ENCODE measurements at places on chromosomes 7 and 10.

DNA sequence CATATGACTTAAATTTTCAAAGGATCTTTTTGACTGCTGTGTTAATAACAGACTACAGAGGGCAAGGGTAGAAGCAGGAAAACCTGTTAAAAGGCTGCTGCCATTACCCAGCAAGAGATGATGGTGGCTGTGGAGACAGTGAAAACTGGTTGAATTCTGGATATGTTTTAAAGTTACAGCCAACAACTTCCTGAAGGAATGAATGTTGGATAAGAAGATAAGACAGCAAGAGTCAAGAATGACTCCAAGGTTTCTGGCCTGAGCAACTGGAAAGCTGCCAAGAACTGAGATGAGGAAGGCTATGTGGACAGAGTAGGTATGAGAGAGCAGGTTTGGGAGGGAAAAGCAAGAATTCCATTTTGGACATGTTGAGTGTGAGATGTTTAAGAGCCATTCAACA, 19.1 kb downstream of the CNOT4 start:
- no peak for DNase-seq

DNA sequence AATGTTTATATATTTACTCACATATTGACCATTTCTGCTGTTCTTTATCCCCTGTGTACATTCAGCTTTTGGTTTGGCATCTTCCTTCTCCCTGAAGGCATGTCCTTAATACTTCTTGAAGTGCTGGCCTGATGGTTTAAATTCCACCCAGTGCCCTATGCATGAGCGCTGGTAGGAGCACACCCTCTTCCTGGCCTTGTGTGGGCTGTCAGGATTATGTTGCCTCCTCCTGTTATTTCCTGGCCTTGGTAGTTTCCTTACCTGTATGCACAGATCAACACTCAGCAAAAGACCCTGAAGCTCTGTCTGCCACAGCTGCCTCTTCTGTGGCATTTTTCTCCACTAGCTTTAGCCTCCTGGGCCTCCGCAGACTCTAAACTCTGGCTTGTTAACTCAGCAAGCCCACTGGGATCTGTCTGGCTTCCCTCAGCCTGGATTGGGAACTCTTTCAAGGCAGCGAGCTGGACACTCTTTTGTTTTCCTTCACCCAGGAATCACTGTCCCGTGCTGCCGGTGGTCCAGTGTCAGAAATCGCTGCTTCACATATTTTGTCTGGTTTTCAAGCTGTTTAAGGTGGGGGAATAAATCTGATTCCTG, 595.2 kb downstream of the SDK1 start:
- no peak for DNase-seq

- no peak for DNase-seq
These were observed 117.5 kb upstream of the UNC5B start for GRCh38 chr10:71094712-71095390.

DNA sequence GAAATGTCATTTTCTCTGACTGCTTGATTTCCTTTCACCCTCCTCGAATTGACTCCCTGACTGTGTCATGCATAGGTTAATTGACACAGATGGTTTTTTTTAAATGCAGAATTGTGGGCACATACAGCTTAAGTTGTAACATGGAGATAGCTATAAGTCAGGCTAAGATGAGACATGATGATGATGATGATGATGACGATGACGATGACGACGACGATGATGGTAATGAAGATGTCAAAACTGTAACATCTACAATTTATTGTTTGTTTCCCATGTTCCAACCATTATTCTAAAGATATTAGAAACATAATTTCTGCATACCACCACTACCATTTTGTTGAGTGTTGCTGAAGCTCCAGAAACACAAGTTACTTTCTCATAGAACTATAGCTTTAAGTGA, 1232.8 kb downstream of the XPNPEP1 start:
- no peak for DNase-seq

DNA sequence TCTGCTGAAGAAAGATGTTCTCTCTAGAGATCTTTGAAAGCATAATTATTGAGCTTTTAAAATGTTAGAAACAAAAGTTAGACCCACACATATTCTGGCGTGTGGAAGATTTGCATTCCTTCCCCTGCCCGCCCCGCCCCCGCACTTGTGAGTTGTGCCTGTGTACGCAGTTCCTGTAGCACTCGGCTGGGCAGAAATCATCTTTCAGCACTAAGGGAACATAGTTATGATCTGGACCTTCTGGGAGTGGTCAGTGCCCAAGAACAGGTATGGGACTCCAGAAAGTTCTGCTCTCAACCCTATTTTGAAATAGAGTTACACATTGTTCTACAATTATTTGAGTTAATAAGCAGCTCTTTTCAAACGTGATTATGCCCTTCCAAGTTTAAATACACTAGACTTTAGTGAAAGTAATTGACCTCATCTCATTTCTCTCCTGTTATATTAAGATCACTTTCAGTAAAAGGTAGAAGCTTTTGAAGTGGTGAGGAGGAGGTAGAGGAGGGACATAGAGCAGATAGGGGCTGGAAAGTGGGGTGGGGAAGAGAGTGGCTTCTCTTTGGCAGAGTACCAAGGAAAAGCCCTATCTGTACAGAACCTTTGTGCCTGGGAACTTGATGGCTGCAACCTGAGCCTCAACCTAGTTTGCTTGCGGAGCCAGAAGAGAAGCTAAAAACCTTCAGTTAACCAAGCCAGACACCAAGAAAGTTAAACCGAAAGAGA, 5.7 kb downstream of the BLVRA start:
- peak; percentile 40 for DNase-seq

DNA sequence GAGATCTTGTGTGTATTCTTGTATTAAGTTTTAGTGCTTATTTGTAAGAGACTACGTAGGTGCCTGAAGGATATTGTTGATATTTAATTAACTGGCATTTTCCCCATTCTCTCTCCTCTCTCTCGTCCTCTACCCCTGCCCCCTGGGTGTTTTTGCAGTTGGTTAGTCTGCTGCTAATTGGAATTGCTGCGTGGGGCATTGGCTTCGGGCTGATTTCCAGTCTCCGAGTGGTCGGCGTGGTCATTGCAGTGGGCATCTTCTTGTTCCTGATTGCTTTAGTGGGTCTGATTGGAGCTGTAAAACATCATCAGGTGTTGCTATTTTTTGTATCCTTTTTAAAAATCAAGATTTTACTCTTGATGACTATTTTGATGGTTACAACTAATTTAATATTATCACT, 22.5 kb downstream of the TSPAN13 start:
- no peak for DNase-seq

GRCh38 chr7:108358553-108358952, 97.7 kb downstream of the NRCAM start:
- no peak for DNase-seq

- no peak for DNase-seq
These were observed 46.3 kb downstream of the PHYHIPL start for GRCh38 chr10:59222788-59223187.

- no peak for DNase-seq
These were observed 27.4 kb upstream of the UBE3C start for GRCh38 chr7:157111311-157111710.

DNA sequence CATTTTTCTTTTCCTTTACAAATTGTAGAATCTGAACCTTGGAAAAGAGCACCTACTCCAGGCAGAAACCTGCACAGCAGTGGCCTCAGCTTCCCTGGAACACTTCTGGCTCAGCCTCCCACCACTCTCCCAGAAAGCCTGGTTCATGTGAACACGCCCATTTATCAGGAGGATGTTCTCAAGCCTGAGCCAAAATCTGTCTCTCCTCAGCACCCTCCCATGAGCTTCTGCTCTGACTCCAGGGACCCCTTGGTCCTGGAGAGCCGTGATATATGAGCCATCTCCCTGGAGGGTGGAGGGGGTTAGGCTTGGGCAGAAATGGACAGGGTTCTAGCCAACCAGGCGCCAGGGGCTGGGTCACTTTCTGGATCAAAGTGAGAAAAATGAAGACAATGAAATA, 10.1 kb downstream of the GDF2 start:
- no peak for DNase-seq
